Occipital lobe (tissue), 3 donors: ENCODE measurements at places on chromosomes 3 and 15. TPM values are rescaled to one million over a fixed set of nuclear protein-coding genes. Genes with fewer than 3 reads are reported as not detected.

DNA sequence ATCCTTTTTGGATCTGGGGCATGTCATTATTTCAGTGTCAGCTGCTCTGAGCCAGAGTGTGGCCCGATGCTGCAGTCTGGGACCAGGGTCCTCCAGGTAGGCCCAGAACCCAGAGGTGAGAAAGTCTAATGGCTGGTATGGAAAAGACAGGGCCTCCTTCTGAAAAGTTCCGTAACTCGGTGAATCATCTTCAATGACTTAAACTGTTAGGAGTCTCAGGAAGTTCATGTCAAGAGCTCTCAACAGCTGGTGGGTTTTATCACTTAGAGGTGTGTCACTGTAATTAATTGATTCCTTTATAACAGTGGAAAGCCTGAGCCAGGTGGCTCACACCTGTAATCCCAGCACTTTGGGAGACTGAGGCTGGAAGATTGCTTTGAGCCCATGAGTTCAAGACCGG is 28.5 kb upstream of the PDE8A start:
- DNase-seq, result no peak

GRCh38 chr3:53774414-53774813 is 71.8 kb downstream of the CHDH start:
- DNase-seq, result no peak

GRCh38 chr15:88323976-88324740 is 67.6 kb upstream of the NTRK3 start:
- DNase-seq, result no peak

DNA sequence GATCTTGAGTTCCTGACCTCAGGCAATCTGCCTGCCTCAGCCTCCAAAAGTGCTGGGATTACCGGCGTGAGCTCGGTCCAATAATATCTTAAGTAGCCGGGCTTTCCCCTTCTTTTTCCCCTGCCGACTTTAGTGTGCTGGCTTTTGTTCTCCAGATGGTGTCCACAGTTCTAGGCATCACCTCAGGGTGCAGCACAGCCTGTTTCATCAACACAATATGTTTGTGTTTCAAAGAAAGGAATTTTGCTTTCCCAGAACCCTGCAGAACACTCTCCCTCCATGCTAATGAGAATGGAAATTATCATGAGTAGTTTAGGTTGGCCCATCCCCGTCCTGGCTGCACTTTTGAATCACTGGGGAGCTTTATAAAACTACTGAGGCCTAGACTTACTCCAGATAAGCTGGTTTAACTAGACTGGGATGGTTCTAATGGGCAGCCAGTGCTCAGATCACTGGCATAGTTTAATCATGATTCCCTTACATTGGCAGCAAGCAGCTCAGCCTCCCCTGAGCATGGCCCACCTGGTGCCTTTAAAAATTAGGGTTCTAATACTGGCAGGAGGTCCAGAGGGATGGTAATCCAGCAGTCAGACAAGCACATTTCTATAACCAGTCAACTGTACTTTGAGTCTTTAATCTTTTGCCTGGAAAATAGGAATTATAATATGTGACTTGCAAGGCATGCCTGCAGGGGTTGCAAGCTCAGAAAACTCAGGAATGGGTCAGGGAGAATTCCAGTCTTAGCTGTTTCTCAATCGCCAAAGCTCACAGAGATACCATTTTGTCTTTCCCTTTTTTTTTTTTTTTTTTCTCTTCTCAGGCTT is 127.6 kb upstream of the RASGRP1 start:
- DNase-seq, result no peak

The CCDC50 gene
- 115 TPM for total RNA-seq

- no peak for DNase-seq
These were observed 124.3 kb upstream of the UMPS start for GRCh38 chr3:124605781-124606579.

DNA sequence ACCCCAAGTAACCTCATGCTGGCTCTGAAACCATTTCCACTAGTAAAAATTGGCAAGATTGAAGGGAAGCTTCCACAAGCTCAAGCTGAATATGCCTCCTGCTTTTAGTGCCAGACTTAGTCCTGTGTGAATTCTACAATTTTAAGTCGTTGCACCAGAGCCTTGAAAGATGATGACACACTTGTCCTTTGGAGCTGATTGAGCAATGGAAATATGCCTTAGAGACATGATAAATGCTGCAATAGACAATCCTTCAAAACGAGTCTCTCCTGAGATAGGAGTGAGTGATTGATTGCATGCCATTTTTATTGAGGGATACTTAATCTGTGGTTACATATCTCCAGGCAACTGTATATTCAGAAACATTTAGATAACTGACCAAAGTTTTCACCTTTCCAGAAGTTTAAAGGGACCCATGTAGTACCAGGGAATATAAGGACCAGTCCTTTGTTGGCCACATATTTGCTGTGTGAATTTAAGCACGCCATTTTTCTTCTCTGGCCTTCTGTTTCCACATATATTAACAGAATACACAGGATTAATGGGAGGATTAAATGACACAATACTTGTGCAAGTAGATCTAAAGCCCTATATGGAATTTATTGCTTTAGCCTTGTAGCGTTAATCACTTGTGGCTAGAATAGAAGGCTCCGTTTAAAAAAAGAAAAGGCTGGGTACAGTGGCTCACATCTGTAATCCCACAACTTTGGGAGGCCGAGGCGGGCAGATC is 65.1 kb downstream of the PPARG start:
- no peak for DNase-seq

DNA sequence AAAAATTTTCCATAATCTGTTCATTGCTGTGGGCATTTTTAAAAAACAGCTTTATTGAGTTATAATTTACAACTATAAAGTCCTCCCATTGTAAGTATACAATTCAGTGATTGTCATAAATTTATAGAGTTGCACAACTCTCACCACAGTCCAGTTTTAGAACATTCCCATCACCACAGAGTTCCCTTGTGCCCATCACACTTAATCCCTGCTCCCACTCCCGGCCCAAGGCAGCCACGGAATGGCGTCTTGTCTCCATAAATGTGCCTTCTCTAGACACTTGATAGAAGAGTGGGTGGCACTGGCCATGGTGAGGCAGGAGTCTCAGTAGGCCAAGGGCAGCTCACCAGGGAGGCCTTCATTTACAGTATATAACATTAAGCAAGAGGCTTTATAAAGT is 6.3 kb downstream of the TSEN2 start:
- DNase-seq, result no peak

The AHSG gene
- total RNA-seq, result 0.47 TPM
